NCI-H1092 (cell line): ENCODE measurements at places on chromosomes 3 and 15.

DNA sequence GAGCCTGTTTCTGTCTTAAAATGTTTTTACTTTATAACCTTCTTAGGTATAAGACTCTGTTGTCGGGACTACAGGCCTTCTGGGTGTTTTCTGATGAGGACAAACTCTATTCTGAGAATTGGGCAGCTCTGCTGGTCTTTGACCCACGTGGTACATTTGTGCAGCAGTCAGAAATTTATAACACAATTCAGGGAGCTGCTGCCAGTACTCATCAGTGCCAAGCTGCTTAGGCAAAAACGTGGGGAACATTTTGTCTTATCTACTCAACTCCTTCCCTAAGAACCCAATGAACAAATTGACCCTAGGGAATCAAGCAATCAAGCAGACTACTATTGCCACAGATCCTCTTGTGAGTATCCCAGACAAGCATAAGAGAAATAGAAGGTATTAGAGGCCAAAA, 180.7 kb upstream of the PDZRN3 start:
- no peak for DNase-seq

GRCh38 chr3:124529826-124530571, 200.3 kb upstream of the UMPS start:
- DNase-seq: no peak

DNA sequence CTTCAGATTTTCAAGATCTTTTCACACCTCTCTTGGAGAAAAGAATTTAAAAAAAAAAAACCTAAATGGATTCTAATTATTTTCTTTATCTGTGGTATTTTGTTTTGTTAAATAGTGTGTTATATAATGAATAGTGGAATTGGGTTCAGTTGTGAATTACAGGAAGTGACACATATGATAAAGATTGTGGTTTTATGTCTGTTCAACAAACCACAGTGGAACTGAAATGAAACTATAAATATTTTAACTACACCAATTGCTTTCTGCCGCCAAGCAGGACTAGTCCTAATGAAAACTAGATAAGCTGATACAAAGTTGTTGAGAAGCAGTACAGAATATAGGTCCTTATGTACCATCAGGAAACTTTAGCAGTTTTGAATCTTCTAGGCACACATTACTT, 121.6 kb downstream of the UBE2E2 start:
- DNase-seq: no peak

- no peak for DNase-seq
These were observed 38.9 kb downstream of the EEFSEC start for GRCh38 chr3:128192131-128192530.

- no peak for DNase-seq
These were observed 15.8 kb upstream of the STIMATE start for GRCh38 chr3:52912885-52913731.

- DNase-seq: no peak
These were observed 68.1 kb downstream of the CRYGS start for GRCh38 chr3:186476044-186476468.

DNA sequence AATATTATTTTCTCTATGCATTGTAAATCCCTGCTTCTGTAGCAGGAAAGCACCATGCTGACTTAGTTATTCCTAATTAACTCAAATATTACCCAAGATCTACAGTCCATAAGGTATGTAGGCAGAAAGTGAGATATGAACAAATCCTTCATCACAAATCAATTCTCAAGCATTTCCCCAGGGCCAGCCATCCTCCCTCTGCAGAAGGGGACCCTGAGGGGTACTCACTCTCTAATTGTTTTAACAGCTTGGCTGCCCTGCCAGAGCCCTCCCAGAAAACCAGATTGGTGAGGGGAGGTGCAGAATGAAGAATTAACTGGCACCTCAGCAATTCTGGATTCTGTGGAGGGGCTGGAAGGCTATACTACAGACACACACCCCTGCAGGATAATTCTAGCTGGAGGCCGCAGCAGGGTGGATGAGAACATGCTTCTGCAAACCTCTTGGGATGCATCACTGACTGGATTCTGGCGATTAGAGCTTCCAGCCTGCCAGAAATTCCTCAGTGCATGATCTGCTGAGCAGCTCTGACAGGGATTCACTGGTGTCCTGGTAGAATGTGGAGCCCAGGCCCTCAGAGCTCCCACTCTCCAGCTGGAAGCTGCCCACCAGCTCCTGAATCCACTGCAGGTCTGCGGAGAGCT, 88.6 kb upstream of the HERC1 start:
- no peak for DNase-seq

DNA sequence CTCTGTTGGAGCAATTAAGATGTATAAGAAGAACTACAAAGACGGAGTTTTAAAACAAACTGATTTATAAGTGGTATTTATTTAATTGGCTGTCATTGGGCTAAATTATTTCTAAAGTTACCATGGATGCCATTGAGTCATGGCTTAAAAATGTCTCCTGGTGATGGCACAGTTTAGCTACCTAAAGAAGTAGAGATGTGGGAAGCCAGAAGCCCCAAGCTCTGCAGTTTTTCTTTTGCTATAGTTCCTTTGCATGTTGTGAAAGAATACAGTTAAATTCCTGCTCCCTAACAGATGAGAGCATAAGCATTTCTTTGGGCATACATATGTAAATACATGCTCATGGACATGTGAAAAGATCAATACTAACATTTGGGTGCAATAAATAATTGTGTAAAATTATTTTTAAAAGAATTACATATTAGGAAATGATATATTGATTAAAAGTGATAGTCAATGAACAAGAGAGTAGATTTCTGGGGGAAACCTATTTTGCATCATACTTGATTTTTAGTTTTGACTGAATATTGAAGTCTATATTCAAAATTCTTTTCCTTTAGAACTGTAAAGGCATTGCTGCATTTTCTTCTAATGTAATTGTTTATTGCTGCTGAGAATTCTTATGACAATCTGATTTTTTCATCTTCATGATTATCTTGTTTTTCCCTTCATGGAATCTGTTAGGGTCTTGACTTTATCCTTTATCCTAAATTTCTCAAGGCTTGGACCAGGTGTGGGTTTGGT, 2.1 kb downstream of the OPA1 start:
- no peak for DNase-seq

GRCh38 chr3:174636451-174636850, 222.7 kb upstream of the NAALADL2 start:
- DNase-seq: no peak

GRCh38 chr3:127742580-127742979, 69.8 kb downstream of the ABTB1 start:
- no peak for DNase-seq

DNA sequence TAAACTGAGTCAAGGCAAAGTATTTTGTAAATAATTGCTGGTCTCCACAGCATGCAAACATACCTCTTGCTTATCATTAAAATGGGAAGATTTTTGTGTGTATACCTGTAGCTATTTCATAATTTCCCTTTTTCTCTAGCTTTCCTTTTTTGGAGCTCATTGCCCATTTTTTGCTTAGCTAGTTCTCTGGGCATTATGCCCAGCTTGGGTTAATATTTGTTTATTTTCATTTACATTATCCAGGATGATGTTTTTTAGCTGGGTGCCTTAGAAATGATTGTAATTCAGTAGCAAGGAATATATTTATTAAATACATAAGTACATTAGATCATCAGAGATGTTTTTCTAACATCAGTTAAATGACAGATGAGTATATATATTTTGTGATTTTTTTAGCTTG, 1271.7 kb upstream of the GBE1 start:
- DNase-seq: no peak

GRCh38 chr3:12476238-12476897, 7.9 kb upstream of the TSEN2 start:
- no peak for DNase-seq

DNA sequence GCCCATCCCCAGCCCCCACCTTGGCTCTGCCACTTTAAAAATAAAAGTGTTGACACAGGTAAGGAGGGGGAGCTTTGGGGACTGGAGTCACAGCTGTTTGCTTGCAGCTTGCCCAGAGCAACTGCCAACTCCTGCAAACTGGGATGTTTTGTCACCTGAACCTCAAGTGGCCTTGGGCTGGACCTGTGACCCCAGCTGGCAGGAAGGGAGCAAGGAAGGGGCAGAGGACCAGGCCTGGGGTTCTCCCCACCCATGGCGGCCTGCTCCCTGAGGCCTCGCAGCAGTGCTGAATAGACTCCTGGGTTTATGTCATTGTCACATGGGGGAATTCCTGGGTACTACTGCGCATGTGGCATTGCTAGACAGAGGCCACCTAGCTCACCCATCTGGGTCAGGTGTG, 246.9 kb upstream of the TLE3 start:
- peak; percentile 53 for DNase-seq

- no peak for DNase-seq
These were observed 187.1 kb upstream of the STT3B start for GRCh38 chr3:31345581-31345980.

- DNase-seq: no peak
These were observed 26.3 kb downstream of the KPNA1 start for GRCh38 chr3:122488262-122488973.

GRCh38 chr15:52103217-52104207, 9.1 kb downstream of the BCL2L10 start:
- DNase-seq: no peak

DNA sequence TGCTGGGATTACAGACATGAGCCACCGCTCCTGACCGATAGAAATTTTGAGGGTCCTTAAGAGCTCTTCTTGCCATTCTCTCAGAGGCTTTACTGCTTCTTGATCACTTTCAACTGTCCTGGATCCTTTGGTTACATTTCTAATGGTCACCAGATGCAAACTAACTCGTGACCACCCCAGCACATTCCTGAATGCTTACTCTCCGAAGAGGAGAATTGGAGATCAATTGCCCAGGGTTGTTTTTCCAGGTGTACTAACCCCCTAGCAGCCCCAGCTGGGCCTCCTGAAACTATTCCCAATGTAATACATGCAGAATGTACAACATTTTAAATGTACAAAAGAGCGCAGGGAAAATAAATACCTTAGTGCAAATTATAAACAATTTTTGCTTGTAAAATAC, 65.1 kb upstream of the TBL1XR1 start:
- DNase-seq: no peak

DNA sequence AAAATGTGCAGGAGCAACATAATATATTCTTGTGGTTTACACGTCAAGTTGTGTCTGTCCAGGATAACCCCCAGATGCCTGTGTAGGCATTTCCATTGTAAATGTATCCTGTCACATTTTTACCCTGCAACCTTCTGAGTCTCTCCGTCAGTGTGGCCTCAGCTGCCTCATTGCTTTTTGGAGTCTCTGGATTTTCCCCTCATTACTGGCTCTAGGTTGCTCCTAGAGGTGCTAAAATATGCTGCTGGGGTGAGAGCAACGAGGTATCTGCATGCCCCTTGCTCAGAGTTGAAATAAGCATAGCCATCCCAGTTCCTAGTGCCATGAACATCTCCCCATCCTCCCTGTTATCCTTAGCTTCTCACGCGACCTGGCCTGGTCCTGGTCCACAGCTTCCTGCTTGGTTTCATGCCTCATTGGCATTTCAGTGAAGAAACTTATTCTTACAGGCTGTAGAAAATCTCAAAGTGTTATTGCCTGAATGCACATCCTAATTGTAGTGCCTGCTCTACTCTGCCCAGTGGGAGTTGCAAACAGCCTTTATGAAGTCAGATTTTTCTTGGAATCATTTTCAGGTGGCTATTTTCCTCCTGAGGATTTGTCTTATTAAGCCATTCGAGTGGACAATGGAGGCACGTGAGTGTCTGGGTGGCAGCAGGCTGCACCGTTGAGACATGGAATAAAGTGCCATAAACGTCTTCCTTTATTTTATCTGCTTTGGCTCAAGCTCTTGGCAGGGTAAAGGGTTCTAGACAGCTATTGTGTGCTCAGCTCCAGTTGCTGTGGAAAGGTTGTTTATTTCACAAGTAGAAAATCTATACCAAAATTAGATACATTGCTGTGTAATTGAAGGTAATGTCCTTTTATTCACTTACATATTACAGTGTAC, 33.2 kb downstream of the OXNAD1 start:
- no peak for DNase-seq

GRCh38 chr3:38473229-38473628, 19.5 kb downstream of the ACVR2B start:
- no peak for DNase-seq

- no peak for DNase-seq
These were observed 317.3 kb upstream of the NECTIN3 start for GRCh38 chr3:110754212-110754916.

DNA sequence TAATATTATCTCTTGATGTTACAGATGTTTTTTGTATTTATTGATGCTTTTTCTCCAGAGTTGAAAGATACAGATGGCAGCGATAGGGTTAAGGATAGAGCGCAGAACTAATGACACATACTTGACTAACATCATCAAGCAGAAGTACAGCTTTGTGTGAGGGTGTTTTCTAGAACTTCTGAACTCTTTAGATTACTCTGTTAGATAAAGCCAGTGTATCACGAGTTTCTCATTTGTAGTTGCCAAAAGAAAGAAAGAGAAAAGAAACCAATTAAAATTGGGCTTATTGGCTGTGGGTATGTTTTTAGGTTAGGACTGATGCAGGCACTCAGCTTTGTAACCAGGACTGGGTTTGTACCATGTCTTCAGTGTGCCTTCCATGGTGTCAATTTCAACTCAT, 6.6 kb upstream of the GPR171 start:
- no peak for DNase-seq

DNA sequence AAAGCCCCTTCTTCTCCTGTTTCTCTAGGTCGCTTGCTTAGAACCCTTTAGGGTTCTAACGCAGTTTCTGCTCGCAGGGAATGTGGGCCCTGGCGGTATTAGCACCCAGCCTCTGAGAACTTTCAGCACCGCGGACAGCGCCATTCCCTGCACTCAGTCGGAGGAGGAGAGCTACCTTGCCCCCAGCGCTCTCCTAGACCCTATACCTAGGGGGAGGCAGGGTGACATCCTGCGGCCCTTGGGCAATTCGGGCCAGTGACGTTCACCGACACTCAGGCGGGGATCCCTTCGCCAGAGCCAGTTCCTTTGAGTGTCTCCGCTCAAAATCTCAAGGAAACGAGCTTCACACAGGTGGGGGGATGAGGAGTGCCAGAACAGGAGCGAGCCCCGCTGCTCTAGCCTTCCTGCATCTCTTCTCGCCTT, 1.3 kb downstream of the SLC7A14 start:
- DNase-seq: no peak

DNA sequence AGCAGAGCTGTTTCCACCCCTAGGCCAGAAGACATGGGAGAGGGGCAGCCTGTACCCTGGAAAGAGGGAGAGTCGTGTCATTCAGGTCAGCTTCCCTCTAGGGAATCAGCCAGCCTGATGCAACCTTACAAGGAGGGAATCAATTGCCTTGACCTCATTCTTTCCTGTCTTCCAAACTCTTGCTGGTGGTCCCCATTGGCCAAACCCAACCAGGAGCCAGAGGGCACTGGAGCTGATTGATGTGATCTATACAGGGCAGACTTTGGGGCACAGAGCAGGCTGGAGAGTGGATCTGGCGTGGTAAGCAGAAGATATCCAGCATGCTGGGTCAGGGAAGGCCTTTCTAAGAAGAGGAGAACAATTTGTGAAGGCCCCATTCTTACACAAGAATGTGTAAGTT, 19.1 kb upstream of the MAGEF1 start:
- DNase-seq: no peak
